NCI-H187 (cell line): ENCODE measurements at places on chromosomes 11 and 22.
A peak's percentile ranks its signal among the peaks of the same experiment; 100 is the strongest.

GRCh38 chr11:59028105-59028504, 58.0 kb upstream of the GLYATL1B start:
- no peak for DNase-seq

DNA sequence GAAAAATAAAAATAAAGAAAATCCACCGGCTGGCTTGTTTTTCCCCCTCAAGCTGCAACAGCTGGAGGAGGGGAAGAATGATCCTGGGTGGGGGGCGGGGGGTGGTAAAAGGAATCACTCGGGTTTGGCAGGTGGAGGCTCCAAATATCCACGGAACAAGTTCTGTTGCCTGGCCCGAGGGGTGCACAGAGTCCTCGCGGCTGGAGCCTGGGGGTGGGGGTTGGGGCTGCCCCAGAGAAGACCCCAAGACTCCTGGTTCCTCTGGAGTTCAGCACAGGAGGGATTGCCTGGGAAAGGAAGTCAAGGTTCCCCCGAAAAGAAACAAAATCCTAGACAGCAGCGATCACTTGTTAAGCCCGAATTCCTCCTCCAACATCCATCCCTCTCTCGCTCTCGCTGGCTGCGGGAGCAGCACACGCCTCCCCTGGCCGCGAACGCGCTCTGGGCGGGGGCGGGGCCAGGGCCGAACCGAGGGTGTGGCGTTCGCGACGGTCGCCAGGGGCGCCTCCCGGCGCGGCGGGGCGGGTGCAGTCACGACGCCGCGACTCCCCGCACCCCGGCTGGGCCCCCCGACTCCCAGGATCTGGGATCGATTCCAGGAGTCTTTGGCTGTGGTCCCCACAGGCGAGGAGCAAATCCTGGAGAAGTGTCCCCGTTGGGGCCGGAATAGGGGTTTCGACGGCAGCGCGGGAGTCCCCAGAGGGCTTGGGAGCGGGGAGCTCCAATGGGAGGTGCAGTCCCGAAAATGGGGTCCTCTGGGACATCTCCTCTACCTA, at the start of gene KCNA4:
Gene KCNA4, minus strand, starts transcription at position 443 of the 776 bp plus-strand sequence. CDS start 4,352 bp downstream, outside the sequence.
- DNase-seq = peak; percentile 37

DNA sequence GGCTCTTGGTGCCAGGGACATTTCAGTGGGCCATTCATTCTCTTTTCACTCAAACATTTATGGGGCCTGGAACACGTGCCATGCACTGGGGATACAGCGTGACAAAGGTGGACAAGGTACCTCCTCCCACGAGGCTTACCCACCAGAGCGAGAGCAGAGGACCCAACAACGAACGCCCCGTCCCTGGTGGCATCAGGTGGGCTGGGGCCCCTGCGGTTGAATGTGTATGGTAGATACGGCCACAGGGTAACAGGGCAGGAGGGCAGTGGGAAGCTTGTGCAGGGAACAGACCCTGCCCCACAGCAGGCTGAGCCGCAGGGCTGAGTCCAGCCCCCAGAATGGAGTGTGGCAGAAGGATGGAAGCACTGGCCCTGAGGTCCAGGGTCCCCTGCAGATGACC, 81.1 kb downstream of the LRRC32 start:
- no peak for DNase-seq

DNA sequence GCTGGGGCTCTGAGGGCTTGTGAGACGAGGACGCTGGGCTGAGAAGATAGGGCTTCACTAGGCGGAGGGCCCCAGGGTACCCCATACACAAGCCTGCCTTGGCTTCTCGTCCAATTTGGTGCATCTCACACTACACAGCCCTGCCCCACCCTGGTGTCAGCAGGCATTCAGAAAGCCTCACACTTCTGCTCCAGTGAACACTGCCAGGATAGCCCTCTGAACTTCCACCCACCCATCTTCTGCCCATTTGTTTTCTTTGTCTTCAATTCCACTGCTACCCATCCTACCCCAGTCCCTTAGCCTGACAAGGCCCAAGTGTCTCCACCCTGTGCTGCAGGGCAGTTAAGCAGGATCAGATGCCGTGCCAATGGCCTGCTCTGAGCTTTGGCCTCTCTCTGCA, 1.9 kb upstream of the BUD13 start:
- no peak for DNase-seq

GRCh38 chr11:121406291-121406690, 45.8 kb upstream of the SORL1 start:
- DNase-seq = no peak

DNA sequence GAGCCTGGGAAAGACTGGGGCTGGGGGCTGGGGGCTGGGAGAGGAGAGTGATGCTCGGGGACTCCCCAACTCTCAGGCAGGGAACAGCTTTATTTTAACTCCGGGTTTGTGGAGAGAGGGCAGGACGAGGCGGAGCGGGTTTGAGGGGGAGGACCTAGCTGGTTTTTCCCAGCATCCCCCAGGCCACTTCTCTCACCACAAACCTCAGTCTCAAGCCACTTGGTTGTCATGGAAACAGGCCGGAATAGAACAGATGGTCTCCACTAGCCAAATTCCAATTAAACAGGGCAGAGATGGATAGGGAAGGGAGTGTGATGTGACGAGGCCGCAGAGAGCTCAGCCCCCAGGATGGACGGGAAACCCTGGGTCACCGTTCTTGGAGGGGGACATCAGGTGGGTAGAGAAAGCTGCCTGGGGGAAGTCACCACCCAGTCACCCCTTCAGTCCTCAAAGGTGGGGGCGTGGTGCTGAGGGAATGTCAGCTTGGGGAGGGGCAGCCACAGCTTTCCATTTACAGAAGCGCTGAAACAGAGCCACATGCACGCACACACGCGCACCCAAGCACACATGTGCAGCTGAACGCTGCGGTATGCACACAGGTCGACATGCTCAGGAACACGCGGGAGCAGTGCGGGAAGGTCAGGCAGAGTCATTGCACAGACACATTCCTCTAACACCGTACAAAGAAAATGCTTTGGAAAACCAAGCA, 19.2 kb downstream of the NECTIN1 start:
- DNase-seq = peak; percentile 92

- DNase-seq = no peak
These were observed 51.5 kb upstream of the RPS13 start for GRCh38 chr11:17129003-17129402.

GRCh38 chr11:75481922-75482606, 43.7 kb downstream of the GDPD5 start:
- DNase-seq = no peak

DNA sequence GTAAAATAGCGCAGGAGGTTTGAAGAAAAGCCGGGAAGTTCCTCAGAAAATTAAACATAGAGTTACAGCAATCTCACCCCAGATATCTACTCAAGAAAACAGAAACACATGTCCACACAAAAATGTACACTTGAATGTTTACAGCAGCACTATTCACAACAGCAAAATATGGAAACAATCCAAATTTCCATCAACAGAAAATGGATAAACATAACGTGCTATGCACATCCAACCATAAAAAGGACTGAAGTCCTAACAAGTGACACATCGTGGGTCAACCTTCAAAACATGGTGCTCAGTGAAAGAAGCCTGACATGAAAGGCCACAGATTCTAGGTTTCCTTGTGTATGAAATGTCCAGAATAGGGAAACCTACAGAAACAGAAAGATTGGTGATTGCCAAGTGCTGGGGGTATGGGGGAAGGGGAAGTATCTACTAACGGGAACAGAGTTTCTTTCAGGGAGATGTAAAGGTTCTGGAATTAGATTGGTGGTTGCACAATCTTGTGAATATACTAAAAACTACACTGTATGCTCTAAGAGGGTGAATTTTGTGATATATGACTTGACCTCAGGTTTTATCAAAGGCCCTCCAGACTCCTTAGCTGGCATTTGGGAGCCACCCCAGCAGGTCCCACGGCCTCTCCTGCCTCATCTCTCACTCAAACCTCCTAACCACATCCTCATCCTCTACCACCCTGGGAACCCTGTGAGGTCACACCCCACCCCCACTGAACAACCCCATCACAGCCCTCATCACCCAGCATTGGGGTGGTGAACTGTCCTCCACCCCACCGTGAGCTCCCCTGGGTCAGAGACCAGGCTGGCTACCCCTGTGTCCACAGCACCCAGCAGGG, 69.2 kb upstream of the PRR5 start:
- no peak for DNase-seq

- DNase-seq = no peak
These were observed 795 bp downstream of the ZBTB3 start for GRCh38 chr11:62752994-62753735.

GRCh38 chr11:93541884-93542810, 1.0 kb downstream of the SMCO4 start:
- DNase-seq = no peak

DNA sequence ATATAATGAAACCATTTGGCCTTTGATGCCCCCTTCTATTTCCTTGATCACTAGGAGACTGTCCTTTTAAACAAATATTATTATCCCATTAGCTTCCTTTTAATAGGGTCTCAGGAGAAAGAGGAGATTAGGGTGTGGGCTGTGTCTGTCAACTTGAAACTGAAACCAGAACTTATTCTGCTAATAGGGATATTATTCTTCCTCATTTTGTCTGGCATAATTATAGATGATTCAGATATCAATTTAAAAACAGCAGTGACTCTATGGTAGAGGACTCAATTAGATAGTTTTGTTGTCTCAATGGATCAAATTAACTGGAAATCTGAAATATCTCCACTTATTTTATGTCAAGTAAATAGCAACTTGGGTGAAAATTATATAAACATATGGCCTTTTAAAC, 584.9 kb upstream of the CCDC90B start:
- no peak for DNase-seq

DNA sequence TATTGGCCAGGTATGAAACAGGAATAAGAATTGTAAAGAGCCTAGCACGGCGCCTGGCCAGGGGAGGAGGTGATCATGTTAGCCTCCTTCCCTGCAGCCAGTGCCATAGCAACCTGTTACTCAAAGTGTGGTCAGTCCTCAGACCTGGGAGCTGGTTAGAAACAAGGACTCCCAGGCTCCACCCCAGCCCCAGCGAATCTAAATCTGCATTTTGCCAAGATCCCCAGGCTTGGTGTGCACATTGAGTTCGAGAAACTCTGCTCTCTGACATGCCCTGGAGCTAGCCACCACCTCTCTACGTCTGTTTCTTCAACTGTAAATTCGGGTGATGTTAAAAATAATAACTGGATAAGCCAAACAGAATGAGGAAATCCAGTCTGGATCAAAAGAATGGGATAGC, 56.1 kb upstream of the ALX4 start:
- no peak for DNase-seq

DNA sequence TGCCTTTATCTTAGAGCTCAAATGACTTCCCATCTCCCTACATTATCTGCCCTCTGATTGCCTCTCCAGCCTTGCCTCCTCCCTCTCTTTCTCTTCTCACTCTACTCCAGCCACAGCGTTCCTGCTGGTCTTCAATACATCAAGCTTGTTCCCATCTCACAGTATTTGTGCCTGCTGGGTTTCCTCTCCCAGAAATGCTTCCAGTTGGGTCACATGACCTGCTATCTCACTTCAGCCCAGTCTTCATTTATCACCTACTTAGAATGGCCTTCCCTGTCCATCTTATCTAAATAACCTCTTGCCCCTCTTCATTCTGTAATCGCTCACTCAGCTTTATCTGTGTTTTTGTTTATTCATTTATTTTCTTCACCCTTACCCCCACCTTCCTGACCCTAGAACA, 61.8 kb upstream of the FAR1 start:
- DNase-seq = no peak

GRCh38 chr11:57336111-57336666, 497 bp upstream of the SSRP1 start:
- no peak for DNase-seq

DNA sequence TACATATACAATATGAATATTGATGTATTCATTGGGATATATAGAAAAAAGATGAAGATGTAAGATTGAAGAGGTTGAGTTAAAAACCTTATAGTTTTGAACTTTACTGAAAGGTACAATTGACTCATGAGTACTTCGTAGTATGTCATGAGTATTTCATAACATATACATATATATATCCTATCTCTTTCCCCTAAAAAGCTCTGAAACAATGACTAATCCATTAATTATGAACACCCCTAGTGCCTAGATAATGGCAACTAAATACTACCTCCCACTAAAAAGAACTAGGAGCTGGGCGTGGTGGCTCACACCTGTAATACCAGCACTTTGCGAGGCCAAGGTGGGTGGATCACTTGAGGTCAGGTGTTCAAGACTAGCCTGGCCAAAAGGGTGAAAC, 31.5 kb downstream of the SLC35F2 start:
- DNase-seq = no peak

DNA sequence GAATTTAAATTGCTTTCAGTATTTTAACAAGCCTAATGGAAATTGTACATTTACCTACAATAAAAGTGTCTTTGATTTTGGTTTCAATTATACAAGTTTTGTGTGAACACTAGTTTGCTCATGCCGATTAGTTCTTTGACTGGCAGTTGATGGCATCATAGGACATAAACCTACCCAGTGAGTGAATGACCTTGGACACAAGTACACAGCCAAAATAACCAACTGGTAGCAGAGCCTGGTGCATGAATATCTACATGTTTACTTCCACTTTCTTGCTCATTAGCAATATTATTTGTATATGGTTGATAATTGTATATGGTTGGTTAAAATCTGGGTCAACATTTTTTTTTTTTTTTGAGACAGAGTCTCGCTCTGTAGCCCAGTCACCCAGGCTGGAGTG, 37.8 kb downstream of the STIM1 start:
- no peak for DNase-seq

- no peak for DNase-seq
These were observed 15.9 kb upstream of the POU2AF2 start for GRCh38 chr11:111229604-111230003.

DNA sequence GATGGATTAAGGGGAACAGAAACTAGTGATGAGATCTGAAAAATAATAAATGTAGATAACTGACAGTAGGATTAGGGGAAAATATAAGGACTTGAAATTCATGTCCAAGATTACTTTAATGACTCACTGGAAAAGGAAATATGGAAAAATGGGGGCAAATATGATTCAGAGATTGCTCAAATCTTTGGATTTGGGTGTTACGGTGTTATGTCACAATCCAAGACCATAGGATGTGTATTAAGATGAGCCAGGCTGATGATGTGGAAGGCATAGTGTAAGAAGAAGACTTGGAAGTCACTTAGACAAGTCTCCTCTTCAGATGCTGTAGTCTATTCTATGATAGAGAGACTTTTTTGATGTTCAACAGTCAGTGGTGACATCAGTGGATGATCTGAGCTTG, 323.7 kb downstream of the LUZP2 start:
- DNase-seq = no peak

DNA sequence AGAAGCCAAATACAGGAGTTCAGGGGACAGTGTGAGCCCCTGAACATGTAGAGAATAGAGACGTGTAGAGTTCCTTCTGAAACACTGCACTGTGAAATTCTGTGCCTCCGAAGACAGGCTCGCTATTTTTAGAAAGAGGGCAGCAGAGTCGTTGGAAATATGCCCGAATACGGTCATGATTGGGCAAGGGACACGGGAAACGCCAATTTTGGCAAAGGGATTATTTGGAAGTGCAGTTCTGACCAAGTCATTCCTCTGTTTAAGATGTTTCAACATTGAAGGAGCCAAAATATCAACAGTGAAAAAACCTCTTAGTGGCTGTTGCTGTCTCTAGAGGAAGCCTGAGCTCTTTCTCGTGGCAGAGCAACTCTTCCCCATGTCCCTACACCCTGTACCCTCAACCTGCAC, 9.5 kb upstream of the CBX6 start:
- DNase-seq = no peak
